ENCODE measurements at places on chromosomes 2 and 18.

GRCh38 chr2:105114551-105114950 is 76.7 kb downstream of the MRPS9 start:
- DNase-seq = no peak

DNA sequence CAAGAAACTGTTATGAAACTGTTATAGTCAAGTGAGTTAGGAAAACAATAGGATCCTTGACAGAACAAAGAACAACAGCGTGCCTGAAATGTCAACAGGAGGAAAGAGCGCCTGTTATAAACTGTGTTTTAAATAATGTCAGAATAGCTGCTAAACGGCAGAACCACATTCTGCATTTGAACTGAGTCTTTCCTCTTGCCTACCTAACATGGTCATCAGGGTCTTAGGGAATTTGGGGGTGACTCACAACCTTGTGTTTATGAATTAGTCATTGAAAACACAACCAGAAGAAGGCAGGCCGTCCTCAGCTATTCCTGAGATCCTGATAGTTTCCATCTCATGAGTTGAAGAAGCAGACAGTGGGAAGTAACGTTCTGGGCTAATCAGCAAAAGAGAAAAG is 222.0 kb upstream of the FN1 start:
- DNase-seq = no peak

GRCh38 chr2:188345426-188345825 is 53.8 kb downstream of the GULP1 start:
- DNase-seq = no peak

- DNase-seq = no peak
Measured at GRCh38 chr2:133888107-133888506, 319.8 kb upstream of the NCKAP5 start.

DNA sequence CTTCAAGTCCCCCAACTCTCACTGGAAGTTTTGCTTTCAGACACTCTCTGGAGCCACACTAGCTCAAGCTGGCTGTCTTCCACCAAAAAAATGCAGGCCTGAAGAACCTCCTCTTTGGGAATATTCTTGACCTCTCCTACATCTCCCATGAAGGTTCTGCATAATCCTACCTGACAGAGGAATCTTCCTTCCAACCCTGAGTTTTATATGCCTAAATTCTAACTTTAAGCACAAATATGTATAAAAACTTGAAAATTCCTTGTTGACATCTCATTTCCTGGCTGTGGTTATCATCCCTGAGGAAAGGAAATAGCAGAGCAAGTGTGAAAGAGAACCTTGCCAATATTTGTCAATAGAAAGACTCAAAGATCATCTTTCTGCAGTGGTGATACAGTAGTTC is 249.0 kb downstream of the LPIN1 start:
- DNase-seq = no peak

- DNase-seq = no peak
Measured at GRCh38 chr2:209787416-209787815, 15.8 kb downstream of the UNC80 start.

DNA sequence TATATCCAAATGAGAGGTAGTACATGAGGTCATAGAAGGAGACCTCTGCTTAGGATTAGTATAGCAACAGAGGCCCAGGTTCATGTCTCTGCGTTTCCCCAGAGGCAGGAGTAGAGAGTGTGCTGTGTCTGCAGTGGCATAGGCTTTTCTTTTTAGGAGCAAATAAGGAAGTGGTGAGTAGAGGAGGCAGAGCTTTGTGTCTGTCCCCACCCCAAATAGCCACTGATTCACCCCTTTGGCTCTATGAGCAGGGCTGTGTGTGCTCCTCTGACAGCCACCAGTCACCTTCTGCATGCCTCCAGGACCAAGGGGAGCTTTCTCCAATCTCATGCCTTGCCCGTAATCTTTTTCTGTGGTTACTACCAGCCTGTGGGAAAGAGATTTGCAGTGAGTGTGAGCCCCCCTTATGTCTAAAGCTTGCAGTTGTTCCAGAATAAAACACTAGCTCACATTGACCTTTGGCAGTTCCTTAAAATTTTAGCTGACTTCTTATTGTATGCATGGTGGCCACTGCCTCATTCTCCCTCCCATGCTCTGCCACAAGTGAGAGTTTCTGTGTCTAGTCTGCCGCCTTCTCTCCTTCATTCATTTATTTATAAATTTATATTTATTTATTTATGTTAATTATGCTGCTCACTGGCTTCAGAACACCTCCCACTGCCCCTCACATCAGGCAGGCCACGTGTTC is 23.5 kb upstream of the ELAC1 start:
- DNase-seq = no peak

GRCh38 chr18:57231864-57232263 is 85.0 kb downstream of the BOD1L2 start:
- DNase-seq = no peak

DNA sequence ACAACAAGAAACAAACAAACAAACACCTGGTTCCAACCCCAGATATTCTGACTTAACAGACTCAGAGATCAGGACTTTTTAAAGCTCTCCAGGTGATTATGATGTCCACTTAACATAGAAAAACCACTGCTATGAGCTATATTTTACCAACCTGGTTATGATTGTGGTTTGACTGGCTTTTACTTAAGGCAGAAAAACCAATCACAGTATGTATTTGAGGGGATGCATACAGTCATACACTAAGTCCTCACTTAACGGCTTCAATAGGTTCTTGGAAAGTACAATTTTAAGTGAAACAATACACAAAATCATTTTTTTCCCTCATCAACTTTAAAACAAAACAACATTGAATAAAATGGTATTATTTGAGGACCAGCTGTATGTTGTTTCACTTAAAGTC is 393.6 kb downstream of the ZEB2 start:
- DNase-seq = no peak

DNA sequence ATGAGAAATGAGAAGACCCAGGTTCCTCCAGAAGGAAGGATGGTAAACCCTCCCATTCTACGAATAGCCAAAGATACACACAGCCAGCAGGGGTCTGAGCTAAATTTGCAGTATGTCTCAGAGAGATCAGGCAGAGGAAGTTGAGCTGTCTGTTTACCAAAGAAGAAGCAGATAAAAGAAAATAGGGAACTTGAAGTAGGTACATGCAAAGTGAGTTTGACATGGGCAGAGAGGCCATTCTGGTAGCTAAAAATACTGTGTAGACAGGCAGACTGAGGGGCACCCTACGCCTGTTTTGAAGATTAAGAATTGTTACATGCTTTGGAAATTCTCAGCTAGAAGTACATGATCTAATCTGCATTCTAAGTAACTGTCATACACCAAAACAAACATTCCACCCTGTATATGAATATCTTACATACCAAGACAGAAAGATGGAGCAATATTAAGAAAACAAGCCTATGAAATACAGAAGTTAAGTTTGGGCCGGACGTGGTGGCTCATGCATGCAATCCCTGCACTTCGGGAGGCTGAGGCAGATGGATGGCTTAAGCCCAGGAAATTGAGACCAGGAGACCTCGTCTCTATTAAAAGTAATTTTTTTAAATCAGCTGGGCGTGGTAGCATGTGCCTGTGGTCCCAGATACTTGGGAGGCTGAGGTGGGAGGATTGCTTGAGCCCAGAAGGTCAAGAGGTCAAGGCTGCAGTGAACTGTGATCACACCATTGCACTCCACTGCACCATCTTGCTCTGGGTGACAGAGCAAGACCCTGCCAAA is 157.9 kb downstream of the ANKRD44 start:
- no peak for DNase-seq

DNA sequence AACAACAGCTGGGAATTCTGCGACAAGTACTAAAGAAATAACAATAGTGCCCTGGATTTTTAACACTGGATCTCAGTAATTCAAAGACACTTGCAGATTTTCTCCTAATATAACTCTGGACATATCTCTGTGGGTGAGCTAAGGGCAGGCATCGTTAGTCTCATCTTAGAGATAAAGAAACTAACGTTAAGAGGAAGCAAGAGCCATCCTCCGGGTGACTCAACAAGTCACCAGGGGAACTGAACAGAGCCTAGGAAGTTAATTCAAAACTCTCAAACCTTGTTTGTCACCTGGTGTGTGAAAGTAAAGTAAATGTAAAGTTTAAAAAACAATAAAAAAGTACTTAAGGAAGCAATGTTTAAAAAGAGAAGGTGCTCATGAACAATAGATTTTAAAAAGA is 41.6 kb upstream of the NRP2 start:
- no peak for DNase-seq

- DNase-seq = no peak
Measured at GRCh38 chr2:171394164-171394740, 39.5 kb downstream of the METTL8 start.

- DNase-seq = no peak
Measured at GRCh38 chr2:64329848-64330247, 124.1 kb upstream of the LGALSL start.

- DNase-seq = no peak
Measured at GRCh38 chr2:62056341-62056740, 139.6 kb upstream of the B3GNT2 start.

DNA sequence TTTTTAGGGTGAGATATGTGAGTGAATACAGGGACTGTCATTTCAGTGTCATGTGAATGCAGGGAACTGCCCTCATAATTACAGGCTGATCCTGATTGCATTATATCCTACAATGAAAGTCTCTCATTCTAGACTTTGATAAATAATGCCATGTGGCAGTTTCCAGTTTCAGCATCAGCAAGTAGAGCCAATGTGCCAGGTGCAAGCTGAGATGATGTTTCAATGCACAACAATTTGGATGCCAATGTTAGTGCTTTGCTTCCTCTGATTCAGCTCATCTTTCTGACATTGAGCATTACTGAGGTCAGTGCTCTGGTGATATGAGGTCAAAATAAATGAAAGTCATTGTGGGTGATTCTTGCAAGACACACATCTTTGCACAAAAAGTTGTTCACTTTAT is 63.7 kb upstream of the TFPI start:
- DNase-seq = no peak

- no peak for DNase-seq
Measured at GRCh38 chr18:9825571-9826073, 60.2 kb upstream of the TXNDC2 start.

GRCh38 chr2:41698678-41699422 is 349.0 kb upstream of the PKDCC start:
- no peak for DNase-seq

DNA sequence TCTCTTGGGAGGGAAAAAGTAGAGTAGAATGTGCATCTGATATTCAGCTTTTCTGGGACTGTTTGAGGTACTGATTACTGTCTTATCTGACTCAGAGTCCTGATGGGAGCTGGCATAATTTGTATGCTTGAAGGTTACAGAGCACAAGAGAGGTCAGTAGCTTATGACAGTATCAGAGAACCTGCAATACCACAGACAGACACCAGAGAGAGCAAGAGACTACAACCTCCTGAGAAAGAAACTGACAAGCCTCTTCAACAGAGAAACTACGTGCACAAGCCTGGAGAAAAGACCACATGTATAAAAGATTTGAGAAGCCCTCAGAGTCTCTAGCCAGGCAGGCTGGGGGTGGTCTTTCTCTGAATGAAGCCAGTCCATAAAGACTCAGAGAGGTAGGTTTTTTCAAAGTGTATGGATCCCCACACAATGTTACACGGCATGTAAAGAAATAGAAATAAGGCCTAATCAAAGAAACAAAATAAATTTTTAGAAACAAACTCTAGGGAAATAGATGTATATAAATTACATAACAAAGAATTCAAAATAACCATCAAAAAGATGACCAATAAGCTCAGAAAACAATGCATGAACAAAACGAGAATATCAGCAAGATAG is 568.3 kb downstream of the LRRTM4 start:
- DNase-seq = no peak

DNA sequence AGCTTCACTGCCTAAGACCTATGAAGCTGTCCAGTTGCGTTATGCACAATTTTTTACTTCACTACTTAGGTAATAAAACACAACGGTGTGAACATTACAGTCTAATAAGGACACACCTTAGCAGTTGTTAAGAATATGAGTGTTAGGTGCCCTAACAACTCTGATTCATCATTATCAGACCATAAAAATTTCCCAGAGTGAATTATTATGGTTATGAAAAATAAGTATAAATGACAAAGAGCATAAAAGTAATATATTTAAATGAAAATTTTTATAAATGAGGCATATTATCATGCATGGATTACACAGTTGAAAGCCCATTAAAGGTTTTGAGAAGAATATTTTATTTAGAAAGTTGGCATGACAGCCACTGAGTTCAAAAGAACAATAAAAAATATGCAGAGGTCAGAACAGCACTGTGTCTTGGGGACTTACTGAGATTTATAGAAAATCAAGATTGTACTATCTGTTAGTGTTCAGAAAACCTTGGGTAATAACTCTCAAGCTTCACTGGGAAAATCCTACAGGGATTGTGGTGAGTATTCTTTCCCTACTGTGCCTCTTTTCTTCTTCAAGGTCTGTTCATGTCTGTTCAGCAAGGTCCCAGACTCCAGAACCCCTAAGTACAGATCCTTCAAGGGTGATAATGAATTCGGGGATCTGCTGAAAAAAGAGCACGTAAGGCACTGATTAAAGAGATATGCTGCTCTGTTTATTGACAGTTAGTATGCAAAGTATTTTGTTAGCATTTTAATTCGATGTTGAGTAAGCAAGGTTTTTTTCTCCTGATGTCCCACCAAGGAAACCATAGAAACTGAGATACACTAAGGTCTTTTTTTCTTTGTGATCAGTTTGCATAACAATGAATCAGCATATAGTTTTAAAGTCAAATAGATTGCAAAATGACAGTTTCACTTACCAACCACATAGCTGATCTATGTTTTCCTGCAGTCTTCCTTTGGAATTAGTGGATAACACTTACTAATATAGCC is 250.0 kb downstream of the DSEL start:
- no peak for DNase-seq

GRCh38 chr2:169828141-169828811 is 1.0 kb downstream of the UBR3 start:
- peak; percentile 28 for DNase-seq

DNA sequence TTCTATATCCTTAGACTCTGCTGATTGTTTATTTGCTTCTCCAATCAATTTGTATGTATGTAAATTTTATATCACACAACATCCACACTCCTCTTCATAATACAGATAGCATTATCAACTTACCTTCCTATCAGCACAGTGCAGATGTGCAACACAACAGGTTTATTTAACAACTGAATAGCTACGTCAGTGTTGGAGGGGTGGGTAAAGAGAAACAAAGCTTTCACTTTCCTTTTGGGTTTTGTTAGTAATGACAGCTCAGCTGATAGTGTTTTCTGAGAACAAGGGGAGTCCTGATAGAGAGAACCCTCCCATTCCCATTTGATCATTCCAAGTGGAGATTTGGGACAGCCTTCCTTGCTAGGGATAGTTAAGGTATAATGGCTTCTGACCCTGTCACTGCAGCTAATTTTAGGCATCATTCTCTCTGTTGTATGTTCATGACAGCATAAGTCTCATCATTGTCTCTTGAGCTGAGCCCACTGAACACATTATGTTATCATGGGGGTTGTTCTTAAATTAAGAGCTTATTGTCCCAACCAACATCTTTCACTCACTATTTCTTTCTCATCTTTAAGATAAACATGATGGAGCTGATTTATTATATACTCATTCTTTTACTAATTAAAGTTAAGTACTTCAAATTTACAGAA is 227.7 kb downstream of the GPD2 start:
- no peak for DNase-seq

GRCh38 chr18:43192408-43192807 is 76.9 kb upstream of the RIT2 start:
- no peak for DNase-seq

All from activated CD4-positive, alpha-beta T cell treated with anti-CD3 and anti-CD28 coated beads for 24 hours (primary cell).